ENCODE measurements at places on chromosomes 13 and 19. TPM values are rescaled to one million over a fixed set of nuclear protein-coding genes. Genes with fewer than 3 reads are reported as not detected.
A peak's percentile ranks its signal among the peaks of the same experiment; 100 is the strongest.

The RAB3A gene
- 4.7 TPM for total RNA-seq

The ZNF266 gene
- total RNA-seq, result 30.7 TPM

- no peak for DNase-seq
Measured at GRCh38 chr13:112331675-112332074, 44.5 kb upstream of the SPACA7 start.

DNA sequence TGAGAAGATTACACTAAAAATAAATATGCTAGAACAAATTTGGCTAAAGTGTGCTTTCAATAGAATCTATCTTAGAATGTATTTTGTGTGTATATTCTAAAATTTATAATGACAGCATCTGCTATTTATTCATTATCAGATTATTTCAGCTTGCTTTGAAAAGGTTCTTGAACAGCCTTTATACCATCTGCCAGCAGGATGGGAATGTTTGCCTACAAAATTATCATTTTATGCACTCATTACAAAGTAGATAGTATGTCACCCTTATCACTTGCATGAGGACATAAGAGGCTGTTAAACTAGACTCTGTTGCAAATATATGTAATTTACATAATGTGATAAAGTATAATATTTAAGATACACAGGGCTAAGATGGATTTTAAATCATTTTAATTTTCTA lies 1286.9 kb upstream of the PCDH20 start:
- DNase-seq, result no peak

DNA sequence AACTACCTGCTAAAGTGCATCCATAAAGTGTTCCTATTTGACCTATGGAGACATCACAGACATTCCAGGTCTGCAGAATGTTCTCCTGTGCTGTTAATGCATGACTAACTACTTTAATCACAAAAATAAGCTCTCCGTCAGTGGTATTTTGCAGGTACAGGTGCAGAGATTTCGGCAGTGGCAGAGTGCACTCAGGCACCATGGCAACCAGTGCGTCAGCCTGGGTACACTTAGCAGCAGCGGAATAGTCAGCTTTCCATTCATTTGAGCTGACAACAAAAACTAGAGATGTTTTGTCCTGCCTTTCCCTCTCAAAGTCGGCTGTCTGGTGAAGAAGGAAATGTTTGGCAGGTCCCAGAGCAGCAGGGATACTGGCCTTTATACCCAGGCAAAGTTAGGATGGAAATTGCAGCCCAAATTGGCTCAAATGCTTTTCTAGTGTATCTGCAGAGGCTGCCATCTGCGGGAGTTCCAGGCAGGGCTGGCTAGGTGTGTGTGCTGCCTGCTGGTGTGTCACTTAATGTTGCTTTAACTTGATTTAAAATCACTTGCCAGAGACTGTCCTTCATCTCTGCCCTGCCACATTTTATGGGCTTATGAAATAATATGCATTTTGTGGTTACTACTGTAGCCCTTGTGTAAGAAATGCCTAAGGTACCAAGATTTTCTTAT lies 195.8 kb downstream of the RAP2A start:
- DNase-seq, result no peak

DNA sequence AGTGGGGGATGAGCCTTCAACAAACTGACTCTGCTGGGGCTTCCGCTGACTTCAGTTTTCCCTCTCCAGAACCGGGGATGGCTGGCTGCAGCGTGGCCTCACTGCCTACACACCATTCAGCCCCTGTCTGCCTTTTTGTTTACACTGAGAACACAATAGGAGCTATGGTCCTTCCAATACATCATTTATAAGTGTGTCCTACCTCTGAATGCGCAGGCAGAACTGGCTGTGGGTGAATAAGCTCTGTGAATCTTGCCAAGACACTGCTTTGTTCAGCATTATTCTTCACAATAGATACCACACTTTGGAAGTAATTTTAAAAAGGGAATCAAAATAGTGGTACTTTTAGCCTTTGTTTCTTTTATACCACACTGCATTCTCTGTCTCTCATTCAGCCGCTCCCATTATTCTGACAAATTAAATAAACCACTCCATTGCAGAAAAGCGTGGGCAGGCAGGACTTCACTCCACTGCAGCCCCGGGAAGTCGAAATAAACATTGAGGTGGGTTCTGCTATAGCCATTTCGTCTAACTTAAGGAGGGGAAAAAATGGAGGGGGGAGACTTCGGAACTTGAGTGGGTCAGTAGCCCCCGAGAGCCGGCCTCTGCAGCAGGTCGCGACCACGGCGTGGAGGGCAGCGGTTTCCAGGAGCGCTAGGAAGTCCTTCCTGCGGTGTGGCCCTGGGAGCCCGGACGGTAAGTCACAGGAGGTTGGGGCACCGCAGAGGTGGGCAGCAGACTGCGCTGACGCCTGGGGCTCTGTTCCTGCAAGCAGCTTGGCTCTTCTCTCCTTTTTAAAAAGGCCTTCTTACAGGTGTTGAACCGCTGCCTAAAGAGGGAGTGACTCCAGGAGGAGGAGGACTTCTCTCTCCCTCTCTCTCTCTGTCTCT lies 94.8 kb upstream of the SOX1 start:
- DNase-seq, result no peak

The CYP2F1 gene
- total RNA-seq, result not detected

DNA sequence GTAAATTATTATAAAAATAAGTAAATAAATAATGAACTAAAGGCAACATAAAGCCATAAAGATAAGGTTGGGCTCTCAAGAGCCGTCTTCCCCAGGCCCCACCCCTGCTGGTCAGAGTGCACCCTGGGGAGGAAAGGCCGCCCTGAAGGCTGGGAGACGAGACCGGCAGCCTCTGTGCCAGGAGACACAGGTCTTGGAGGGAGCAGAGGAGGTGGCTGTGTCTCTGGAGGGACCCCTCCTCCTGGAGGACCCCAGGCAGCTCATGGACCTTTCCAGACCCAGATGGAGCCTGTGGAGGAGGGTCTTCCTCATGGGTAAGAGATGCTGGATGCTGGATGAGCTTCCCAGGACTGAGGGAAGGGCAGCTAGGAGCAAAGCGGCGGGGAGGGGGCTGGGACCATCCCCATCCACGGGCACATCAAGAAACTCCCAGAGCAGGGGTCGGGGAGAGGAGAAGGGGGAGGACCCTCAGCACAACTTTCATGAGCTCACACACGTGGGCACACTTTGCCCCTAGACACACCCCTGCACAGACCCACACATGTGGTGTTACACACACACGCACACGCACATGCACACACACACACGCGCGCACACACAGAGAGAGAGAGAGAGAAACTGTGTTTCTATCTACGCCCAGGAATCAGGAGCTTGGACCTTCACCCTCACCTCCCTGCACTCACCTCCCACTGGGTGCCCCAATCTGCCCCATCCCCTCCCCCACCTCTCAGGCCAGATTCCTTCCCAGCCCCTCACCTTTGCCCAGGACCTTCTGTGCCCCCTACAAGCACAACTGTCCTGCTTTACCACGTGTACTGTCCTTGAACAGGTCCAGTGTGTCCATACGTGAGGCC lies at the start of gene CEACAM18:
TSS of gene CEACAM18 (plus strand) at position 159 of the 854 bp plus-strand sequence.
- DNase-seq, result no peak

The TEX29 gene
- not detected for total RNA-seq

- DNase-seq, result no peak
Measured at GRCh38 chr19:5281588-5281987, 59.0 kb downstream of the PTPRS start.

- DNase-seq, result no peak
Measured at GRCh38 chr13:86710013-86710412, 910.8 kb upstream of the SLITRK6 start.

The MBD3L2 gene
- not detected for total RNA-seq

- no peak for DNase-seq
Measured at GRCh38 chr19:11979527-11979926, 14.7 kb downstream of the ZNF763 start.

DNA sequence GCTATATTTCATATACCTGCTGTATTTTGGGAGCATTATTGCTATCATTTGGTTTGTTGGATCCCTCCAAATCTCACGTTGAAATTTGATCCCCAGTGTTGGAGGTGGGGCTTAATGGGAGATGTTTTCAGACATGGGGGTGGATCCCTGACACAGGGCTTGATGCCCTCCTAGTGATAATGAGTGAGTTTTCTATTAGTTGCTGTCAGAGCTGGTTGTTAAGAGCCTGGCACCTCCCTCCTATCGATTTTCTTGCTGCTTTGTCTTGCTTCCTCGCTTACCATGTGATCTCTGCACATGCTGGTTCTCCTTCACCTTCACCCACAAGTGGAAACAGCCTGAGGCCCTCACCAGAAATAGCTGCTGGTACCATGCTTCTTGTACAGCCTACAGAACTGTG lies 259.9 kb upstream of the STARD13 start:
- DNase-seq, result no peak

- DNase-seq, result no peak
Measured at GRCh38 chr13:75651013-75651412, 14.9 kb downstream of the LMO7 start.

The ALG5 gene
- total RNA-seq, result 43.4 TPM

The TPTE2 gene
- total RNA-seq, result 0.16 TPM

DNA sequence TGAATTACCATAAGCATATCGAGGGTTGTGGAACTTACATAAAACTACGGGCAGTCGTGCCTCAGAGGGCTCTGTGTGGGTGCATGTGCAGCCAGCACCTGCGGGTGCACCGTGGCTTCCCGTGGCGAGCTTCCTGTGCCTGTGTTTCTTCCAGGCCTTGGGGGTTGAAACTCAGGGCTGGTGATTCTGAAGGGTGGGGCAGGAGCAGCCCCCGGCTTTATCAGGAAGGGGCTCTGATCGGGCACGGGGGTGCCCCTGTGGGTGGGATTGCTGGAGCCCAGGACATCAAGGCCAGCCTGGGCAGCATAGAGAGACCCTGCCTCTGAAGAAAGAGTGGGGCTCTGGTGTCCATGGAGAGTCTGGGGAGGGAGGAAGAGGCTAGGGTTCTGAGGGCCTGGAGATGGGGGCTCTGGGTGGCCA lies 11.1 kb downstream of the ATP4B start:
- no peak for DNase-seq

DNA sequence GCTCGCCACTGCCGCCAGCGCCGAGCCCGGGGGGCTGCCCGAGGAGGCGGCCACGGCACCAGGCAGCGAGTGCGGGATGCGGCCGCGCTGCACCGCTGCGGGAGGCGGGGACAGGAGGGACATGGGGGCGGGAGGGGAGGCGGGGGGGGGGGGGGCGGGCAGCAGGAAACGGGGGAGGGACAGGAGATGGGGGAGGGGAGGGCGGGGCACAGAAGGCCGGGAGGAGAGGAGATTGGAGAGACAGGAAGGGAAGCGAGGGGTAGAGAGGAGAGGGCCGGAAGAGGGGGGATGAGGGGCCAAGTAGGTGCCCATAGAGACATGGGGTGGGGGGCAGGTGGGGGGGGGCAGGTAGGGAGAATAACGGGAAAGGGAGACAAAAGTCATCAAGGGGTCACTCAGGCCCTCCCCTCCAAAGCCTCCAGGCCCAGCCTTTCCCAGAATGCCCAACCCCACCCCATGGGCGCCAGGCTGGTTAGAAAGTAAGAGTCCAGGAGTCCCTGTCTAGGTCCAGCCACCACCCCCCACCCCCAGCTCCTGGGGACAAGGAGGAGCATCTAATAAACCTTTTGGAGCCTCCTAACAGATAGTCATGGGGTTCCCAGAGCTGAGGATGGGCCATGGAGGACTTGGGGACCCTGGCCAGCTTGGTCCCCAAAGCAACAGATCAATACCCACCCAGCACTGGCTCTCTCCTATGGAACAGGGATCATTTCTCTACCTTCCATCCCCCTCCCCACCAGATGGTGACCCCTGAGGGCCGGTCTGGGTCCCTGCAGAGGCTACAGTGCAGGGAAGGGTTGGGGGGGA lies 9.5 kb downstream of the NR2F6 start:
- DNase-seq, result no peak

- no peak for DNase-seq
Measured at GRCh38 chr19:43726736-43727592, 11.1 kb downstream of the IRGC start.

DNA sequence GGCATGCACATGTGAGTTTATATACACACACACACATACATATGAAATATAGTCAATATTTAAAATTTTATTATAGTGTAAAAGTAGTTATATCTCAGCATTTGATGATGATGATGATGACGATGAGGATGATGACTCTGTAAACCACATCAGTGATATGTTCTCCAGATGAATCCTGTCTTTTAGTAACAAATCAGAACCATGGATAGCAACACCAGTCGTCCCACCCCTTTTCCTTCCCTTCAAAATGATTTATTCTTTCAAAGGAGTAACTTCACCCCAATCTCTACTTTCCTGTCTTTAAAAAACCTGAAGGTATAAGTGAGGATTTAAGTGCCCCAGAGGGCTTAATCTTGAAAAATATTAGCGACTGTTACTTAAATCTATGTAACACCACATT lies 74.1 kb downstream of the DCLK1 start:
- no peak for DNase-seq

The NCR1 gene
- 0.32 TPM for total RNA-seq

GRCh38 chr13:31073859-31074718 lies 87.6 kb downstream of the HSPH1 start:
- DNase-seq, result no peak

The EXOC3L2 gene
- 3.4 TPM for total RNA-seq

GRCh38 chr13:93147298-93147645 lies 79.3 kb upstream of the GPC6 start:
- no peak for DNase-seq

The PROZ gene
- not detected for total RNA-seq

- DNase-seq, result no peak
Measured at GRCh38 chr13:73997964-73998363, 136.2 kb downstream of the KLF12 start.

DNA sequence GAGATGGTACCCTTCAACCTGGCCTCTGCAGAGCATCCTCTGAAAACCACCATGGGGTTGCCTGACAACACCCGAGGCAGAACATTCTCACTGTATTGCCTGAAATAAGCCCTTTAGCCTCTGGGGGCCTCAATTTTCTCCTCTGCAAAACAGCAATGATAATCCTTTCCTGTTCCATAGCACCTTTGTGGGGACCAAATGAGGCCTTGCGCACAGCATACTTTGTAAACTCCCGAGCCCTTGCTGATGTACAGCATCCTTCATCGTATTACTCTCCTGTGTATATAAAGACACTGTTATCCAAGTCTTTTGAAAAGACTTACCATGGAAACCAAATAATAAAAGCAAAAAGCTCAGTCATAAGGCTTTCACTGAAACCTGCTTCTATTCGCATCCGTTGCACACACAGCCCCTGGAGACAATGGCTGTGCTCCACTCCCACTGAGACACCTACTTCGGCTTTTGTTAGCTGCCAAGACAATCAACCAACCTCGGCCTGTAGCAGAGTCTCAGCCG lies 276.0 kb downstream of the FOXO1 start:
- DNase-seq, result no peak

DNA sequence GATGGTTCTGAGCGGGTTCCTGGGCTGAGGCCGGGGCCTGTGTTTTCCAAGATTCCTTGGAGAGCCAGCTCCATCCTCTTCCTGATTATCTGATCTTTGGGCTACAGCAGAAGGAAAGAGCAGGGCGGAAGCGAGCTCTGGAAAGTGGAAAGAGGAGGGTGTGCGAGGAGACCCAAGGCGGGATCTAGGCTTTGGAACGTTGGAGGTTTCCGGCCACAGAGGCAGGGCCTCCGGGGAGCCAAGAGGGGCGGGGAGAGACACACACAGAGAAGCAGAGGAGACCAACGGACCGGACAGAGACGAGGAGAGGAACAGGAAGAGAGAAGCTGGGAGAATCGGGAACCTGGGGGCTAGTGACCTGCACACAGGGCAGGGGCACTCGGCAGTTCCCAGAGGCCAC lies at the start of gene CLEC11A:
TSS of gene CLEC11A (plus strand) at position 296 of the 400 bp plus-strand sequence. CDS start 162 bp downstream, outside the sequence.
- DNase-seq, result peak; percentile 62

- DNase-seq, result no peak
Measured at GRCh38 chr13:34422956-34423355, 519.1 kb upstream of the NBEA start.

GRCh38 chr13:84745051-84745551 lies 862.8 kb upstream of the SLITRK1 start:
- DNase-seq, result no peak

All from urinary bladder (tissue), 4 donors.